ENCODE measurements at places on chromosomes 13 and 19.

DNA sequence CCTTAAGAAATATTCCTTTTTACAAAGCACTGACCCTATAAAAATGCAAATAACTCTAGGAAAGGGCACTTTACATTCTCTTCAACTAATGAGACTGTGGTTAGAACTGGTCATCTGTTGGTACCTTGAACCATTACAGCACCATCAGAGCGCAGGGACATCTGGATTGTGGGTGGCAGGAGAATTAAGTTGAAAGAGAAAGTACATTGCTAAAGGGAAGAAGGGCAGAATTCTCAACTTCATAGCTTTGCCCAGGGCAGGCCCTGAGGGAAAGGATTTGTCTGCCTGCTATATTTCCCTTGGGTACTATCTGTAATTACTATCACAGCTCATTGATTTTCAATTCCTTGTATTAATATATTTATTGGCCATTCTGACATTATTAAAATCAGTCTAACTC is 196.8 kb downstream of the KLF12 start:
- DNase-seq = no peak

GRCh38 chr13:47621931-47622330 is 379.1 kb downstream of the SUCLA2 start:
- DNase-seq = no peak

- no peak for DNase-seq
Observed at GRCh38 chr19:7265963-7266362, 28.3 kb downstream of the INSR start.

DNA sequence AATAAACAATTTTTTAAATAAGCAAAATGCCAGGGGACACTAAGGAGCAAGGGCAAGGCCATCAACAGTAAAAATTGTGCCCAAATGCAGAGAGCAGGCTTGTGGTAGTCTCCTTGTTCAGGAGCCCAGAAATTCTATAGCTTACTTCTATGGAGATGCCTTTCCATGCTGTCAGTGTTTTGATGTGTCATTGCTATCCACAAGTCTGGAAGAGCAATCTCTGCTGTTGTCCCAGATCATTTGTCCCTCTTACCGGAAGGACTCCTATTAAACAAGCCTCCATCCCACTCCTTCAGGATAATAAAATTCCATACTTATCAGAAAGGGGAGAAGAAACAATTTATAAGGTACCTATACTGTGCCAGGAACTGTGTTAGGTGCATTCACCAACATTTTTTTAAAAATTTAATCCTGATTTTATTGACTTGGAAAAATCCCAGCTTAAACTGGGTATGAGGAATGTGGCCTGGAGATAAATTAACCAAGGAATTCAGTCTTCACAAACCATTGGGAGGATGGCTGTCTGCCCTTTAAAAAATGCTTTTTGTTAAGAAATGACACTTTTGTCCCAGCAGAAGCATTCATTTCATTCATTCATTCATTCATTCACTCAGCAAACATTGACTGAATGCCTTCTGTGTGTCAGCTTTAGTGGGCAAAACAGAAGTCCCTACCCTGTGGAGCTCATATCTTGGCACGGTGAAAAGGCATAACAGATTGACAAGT is 26.8 kb upstream of the CYSLTR2 start:
- DNase-seq = no peak

- no peak for DNase-seq
Observed at GRCh38 chr13:33034882-33035520, 18.8 kb downstream of the KL start.

DNA sequence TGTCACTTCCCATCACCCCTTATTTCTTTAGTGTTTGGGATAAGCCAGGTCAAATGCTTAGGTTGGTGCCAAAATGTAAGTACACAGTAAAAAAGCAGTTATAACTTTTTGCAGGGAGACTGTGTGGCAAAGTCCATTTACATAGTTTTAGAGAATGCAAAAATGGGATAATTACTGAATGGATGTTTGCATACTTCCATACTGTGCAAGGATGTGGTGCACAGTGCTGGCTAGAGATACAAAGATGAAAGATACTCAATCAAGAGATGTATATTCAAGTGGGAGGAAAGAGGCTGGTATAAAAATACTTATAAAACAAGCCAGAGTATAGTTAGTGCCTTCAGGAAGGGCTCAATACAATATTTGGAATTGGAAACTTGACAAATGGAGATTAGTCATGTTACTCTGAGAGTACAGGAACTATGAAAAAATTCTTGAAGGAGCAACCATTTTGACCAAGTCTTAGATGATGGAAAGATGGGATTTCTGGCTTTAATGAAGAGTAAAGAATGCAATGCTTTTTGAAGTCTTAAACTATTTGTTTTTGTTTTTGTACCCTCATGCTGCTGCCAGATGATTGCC is 8.0 kb downstream of the PDS5B start:
- DNase-seq = no peak

- DNase-seq = no peak
Observed at GRCh38 chr13:50990065-50990817, 80.7 kb downstream of the RNASEH2B start.

GRCh38 chr13:57558051-57558467 is 73.5 kb upstream of the PCDH17 start:
- no peak for DNase-seq

GRCh38 chr19:720345-721160 is 11.8 kb downstream of the PALM start:
- no peak for DNase-seq

GRCh38 chr13:20439261-20439660 is 86.4 kb downstream of the CRYL1 start:
- DNase-seq = no peak

- DNase-seq = no peak
Observed at GRCh38 chr13:25084096-25084495, 11.8 kb upstream of the PABPC3 start.

GRCh38 chr19:41351339-41352245 is 2.1 kb downstream of the TGFB1 start:
- peak; percentile 79 for DNase-seq

GRCh38 chr13:49185264-49185663 is 34.9 kb upstream of the MLNR start:
- no peak for DNase-seq

- no peak for DNase-seq
Observed at GRCh38 chr13:40974460-40975407, 44.4 kb downstream of the ELF1 start.

DNA sequence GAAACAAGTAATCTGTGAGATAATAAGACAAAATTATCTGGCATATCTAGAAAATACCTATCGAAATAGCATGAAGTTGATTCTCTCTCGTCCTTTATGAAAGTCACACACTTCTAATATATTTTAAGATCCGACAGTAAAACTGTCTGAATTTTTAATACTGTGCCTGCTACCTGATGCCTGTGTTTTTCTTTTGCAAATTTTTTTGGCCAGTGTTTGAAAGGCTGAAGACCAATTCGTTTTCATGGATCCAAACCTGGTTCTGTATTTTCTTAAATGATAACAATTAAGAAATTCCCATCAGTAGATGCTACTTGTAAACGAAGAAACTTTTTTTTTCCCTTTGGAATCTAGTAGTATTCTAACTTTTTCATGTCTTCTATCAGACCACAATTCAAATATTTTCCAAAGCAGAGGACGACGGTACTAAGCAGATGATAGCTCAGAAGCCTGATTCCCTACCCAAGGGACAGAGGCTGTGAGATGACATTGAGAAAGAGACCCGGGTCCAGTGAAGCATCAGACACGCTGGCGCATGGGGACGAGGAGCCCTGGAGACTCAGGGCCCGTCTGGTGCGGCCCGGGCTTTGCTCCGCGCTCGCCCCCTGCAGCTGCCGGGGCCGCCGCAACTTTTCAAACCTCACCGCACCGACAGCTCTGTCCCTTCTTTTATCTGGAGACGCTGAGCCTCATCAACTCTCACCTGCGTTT is 49.5 kb upstream of the PABPC3 start:
- DNase-seq = no peak

GRCh38 chr13:72229067-72229466 is 362.1 kb upstream of the DACH1 start:
- no peak for DNase-seq

DNA sequence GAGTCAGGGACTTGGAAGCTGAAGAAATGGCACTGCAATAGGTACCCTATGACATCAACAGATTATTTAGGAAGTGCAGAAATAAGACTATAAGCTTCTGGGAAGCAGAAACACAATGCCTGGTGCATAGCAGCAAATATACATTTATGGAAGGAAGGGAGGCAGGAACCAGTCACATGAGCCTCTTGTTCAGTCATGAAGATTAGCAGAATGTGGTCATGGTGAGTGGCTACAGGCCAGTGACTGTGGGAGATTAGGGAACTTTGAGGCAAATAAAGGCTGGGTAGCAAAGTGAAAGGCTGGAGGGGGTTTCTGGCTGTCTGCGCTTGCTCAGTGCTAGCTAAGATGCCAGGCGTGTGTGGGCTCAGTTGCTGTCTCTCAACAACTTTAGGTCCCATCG is 96.3 kb downstream of the EPSTI1 start:
- no peak for DNase-seq

- no peak for DNase-seq
Observed at GRCh38 chr13:46559272-46559805, 6.4 kb downstream of the LRCH1 start.

DNA sequence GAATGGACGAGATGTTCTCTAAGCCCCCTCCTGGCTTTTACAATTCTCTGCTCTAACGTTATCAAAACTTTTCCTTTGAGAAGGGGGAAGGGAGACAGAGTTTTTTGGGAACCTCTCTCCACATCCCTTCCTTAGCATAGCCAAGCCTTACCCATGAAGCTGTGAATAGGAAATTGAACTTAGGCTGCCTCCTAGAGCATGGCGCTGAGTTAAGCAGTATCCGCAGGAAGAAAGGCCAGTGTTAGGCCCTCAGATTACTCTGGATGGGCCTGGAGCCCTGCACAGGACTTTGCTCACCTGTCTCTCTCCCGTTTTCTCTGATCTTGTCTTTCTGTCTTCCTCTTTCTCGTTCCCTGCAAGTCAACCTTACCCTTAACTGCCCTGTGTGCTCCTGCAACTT is 39.6 kb downstream of the CYP2B6 start:
- DNase-seq = no peak

DNA sequence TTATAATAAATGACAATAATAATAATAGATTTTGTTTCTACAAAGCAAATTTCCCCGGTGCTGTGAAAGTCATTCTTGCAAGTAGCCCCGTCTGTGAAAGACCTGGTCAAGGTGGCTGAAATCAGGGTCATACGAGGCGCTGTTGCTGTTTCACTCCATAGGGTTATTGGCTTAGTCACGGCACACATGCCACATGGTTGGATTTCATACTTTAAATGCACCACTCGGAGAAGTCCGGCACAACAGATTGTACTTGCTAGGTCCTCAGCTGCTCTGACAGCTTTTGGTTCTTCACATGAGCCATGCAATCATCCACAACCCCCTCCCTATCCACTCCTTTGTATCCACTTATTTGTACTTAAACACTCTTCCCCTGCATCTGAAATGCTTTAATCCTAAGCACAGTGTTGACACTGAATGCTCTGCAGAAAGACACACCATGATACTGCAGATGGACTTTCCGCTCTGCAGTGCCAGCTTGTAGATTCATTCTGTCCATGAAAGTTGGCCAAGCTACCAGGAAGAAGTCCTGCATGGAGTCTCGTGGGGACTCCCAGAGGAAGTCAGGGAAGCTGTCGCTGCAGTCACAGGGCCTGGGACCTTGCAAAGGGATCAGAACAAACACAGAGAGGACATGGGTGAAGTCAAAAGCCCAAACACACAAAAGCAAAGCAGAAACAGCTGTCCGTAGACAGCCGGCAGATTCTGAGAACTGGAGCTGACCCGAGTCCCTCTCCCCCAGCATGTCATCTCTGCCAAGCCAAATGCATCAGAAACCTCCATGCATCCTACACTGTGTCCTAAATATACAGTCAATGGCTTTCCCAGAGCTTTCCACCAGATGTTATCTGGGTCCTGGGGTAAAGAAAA is 124.6 kb downstream of the COL4A2 start:
- DNase-seq = no peak

GRCh38 chr13:77099415-77099814 is 72.5 kb upstream of the FBXL3 start:
- no peak for DNase-seq

DNA sequence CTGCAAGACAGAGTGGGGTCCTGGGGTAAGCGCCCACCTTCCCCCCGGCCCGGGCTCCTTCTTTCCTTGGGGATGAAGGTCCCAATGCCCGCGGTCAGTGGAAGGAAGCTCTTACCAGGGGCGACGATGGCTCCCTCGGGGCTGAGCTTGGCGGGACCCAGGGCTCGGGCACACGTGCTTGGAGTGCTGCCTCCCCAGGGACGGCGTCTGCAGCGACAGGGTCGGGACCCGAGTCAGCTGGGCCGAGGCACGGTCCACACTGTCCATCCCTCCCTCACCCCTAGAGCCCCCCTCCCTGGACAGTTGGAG is 3.5 kb downstream of the JSRP1 start:
- DNase-seq = no peak

DNA sequence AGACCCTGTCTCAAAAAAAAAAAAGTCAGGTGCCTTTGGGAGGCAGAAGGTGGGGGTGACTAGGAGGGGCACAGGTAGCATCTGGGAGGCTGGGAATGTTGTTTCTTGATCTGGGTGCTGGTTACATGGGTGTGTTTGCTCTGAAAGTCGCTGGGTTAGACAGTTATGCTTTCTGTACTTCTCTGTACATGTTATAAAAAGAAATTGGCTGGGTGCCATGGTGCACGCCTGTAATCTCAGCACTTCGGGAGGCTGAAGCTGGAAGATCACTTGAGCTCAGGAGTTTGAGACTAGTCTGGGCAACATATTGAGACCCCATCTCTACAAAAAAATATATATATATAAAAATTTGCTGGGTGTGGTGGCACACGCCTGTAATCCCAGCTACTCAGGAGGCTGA is 15.1 kb downstream of the NOSIP start:
- no peak for DNase-seq

GRCh38 chr13:51728972-51729371 is 75.0 kb downstream of the DHRS12 start:
- no peak for DNase-seq

DNA sequence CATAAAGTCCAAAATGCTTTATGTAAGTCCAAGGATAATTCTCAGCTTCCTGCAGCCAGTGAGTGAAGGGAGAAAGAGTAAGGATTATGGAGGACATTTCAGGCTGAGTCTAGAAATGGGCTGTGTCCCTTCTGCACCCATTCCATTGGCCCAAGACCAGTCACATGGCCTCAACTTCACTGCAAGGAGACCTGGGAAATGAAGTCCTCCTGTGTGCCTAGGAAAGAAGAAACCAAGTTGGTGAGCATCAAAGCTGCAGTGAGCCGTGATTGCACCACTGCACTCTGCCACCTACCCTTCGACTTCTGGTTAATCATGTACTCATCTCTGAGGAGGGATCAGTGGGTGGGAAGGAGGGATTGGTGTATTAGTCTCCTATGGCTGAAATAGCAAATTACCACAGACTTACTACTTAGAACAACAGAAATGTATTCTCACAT is 3.6 kb upstream of the CD37 start:
- DNase-seq = peak; percentile 60

GRCh38 chr19:13717194-13717643 is 47.1 kb upstream of the MRI1 start:
- no peak for DNase-seq

- DNase-seq = peak; percentile 27
Observed at GRCh38 chr19:46616631-46617322, 8.1 kb downstream of the PTGIR start.

GRCh38 chr13:101343128-101343787 is 73.0 kb downstream of the NALCN start:
- no peak for DNase-seq

GRCh38 chr13:109368230-109368629 is 418.2 kb downstream of the IRS2 start:
- DNase-seq = no peak

- DNase-seq = no peak
Observed at GRCh38 chr13:64459778-64460177, 2770.4 kb downstream of the PCDH9 start.

All from T-cell (primary cell).